ENCODE measurements at places on chromosomes 5 and 9.

GRCh38 chr5:160303690-160304089 lies 8.7 kb downstream of the CCNJL start:
- DNase-seq, result no peak

DNA sequence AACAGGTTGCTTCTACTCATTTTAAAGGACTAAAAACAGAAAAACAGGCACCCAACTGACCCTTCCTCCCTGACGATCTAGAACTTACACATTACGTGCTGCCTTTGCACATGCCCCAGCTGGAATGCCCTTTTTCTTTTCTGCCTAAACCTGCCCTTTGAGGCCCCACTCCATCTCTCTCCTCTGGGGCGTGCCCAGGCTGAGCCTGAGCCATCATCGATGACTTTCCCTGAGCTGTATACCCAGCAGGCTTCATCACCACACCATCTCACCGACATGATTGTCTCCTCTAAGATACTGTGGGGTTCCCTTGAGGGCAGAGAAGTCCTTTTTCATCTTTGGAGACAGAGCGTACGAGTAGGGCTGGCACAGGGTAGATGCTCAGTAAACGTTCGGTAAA lies 24.1 kb upstream of the GABBR2 start:
- DNase-seq, result no peak

DNA sequence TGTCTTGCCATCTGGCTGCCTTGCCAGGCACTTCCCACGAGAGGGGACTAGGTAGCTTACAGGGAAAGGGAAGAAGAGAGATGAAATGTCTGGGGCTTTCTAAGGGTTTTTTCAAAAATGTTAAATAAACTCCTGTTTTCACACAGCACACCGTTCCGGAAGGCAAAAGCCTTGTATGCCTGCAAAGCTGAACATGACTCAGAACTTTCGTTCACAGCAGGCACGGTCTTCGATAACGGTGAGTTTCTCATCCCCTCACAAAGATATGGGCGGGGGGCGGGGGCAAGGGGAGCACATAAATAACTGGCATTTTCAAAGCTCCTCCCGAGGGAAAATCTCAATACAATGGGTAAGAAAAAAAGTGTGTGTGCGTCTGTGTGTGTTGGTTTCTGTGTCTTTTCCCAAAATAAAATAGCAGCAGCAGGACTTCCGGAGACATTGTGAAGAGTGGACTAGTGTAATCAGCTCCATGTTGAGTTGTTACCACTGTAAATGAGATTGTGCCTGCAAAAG lies 189.6 kb downstream of the NR3C1 start:
- DNase-seq, result peak; percentile 39

GRCh38 chr5:35242702-35243258 lies 12.5 kb upstream of the PRLR start:
- DNase-seq, result no peak

GRCh38 chr5:401146-402034 lies 41.6 kb upstream of the EXOC3 start:
- DNase-seq, result no peak

DNA sequence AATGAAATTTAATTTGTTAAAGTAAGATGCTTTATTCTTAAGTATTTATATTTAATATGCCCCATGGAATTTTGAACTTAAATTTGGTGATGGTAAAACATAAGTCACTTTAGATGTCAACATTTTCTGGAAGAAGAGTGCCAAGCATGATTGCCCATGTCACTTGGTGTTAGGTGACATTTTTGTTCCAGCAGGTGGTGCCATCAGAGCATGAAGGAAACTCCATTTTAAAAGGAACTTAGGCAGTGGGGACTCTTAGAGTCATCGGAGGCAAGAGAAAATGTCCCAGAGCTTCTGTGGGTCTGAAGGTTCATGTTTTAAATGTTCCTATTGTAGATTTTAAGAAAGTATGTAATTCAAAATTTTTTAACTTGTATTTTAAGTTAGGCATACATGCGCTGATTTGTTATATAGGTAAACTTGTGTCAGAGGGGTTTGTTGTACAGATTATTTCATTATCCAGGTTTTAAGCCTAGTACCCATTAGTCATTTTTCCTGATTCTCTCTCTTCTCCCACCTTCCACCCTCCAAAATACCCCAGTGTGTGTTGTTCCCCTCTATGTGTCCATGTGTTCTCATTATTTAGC lies 789.3 kb downstream of the SEMA5A start:
- peak; percentile 46 for DNase-seq

- no peak for DNase-seq
Observed at GRCh38 chr5:148810823-148811222, 15.6 kb upstream of the ADRB2 start.

DNA sequence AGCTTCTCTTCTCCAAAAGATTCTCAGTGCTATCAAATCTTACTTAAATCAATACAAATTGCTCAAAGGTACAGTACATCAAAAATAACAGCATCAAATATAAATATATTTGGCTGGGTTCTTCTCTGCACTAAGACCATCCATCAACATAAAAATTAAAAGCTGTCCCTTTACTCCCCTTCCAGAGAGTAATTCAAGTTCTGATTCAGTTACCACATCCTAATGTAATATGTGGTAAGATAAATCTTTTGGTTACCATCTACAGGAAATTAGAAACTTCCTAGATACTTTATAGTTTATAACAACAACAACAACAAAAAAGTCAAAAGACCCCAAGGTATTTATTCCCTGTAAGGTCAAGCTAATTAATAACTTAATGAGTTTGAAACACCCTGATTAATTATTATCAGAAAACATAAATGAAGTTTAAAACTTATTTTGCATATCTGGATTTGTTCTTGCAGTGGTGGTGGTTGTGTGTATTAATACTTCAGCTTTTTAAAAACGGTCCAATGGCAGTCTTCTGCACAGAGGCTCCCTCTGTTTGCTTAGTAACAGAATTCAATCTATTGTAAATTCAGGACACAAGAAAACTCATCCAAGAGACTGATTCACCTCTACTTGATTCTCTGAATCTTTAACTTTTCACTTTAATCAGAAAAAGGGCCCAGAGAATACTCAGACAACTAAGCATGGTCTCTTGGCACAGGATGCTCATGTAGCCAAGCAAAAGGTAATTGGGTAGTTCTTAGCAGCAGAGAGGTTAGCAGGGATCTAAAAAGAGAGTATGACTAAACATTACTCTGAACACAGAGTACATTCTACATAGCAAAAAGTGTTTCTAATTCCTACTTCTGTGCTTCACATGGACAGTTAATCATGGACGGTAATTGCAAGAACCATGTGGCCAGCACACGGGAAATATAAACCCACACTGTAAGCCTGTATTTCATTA lies 20.1 kb downstream of the DIAPH1 start:
- DNase-seq, result no peak

- peak; percentile 71 for DNase-seq
Observed at GRCh38 chr9:34252670-34253459, 74.0 kb downstream of the UBAP1 start.

DNA sequence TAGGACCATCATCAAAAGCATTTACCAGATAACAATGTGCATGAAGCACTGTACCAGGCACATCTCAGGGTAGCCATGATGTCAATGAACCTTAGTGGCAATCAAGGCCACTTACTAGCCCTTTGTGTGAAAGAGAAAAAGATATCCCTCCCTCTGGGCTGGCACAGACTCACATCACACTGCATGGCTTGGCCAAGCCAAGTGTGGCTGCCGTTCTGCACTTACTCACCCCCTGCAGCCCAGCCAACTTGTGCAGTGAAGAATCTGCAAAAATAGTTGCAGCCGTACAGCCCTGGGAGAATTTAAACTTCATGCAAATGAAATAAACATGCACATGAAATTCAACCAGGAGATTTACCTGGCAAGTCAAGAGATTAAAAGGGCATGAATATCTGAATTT lies 333.5 kb downstream of the DEPDC1B start:
- DNase-seq, result no peak

GRCh38 chr5:25568989-25569625 lies 924.3 kb upstream of the CDH10 start:
- peak; percentile 46 for DNase-seq

GRCh38 chr9:137917795-137918194 lies 40.2 kb downstream of the CACNA1B start:
- no peak for DNase-seq

GRCh38 chr5:169767938-169768337 lies 130.9 kb downstream of the DOCK2 start:
- DNase-seq, result no peak

GRCh38 chr5:78899922-78900362 lies 85.2 kb downstream of the ARSB start:
- no peak for DNase-seq
